ENCODE measurements at places on chromosomes 4 and X. TPM values are rescaled to one million over a fixed set of nuclear protein-coding genes. Genes with fewer than 3 reads are reported as not detected.

SUPT20HL2 gene
- total RNA-seq = not detected

CDX4 gene
- total RNA-seq = not detected

GYG2 gene
- 3.6 TPM for total RNA-seq

MAGIX gene
- total RNA-seq = 1.7 TPM

TAF7L gene
- total RNA-seq = not detected

SCRG1 gene
- not detected for total RNA-seq

FAM47E gene
- 0.13 TPM for total RNA-seq

CCDC120 gene
- 3.6 TPM for total RNA-seq

OSTC gene
- total RNA-seq = 104 TPM

PCYT1B gene
- total RNA-seq = not detected

OPHN1 gene
- 1.5 TPM for total RNA-seq

FDCSP gene
- total RNA-seq = not detected

PAK3 gene
- not detected for total RNA-seq
